ENCODE measurements at places on chromosomes 12 and 14.

DNA sequence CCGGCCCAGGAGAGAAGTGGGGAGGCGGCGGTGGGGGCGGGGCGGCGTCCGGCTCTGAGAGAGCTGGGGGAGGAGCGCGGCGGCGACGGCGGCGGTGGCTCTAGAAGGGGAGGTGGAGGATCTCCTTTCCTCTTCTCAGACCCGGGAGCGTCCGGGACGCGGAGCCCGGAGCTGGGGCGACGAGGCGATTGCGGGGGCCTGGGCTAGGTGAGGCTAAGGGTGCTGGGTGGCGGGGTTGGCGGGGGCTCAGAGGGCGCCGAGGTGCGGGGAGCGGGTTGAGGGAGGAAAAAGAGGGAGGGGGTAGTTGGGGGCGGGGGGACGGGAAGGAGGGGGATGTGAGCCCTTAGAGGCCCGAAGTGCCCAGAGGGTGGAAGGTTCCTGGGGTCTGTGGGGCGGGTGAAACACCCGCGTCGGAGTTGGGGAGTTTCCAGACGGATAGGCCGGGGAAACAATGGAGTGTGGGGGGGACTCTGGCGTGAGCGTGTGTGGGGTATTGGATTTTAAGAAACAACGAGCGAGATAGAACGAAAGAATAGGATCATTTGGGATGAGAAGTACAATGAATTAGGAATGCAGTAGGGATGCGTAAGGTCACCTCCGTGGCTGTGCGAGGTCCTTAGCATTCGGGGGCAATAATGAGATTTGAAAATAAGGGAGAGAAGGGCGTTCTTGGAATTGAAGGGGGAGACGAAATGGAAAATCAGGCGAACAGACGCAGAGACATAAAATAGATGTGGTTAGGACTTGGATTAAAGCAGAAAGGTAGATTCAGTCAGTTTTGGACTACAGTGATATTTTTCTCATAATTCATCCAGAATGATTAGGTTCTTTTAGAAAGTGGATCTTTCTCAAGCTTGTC, at the start of gene SPATS2:
TSS of gene SPATS2 (plus strand) at position 82 of the 859 bp plus-strand sequence. CDS start 93,551 bp downstream, outside the sequence.
- no peak for DNase-seq

- no peak for DNase-seq
Observed at GRCh38 chr12:97520106-97520505, 57.5 kb downstream of the RMST start.

DNA sequence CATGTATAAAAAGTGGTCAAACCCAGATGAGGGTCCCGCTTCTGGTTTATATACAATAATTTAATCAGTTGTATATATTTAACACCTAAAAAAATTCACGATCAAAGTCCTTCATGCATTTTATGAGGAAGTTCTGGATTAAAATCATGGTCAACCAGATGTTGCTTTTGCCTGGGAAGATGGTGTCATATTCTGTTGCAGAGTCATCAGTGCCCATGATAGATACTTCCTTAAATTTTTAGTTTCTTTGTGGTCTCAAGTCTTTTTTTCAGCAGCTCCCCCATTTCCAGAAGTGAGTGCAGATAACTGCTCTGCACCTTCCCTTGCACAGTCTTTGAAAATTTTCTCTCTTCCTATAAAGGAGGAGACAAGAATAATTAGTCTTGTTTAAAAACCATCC, 16.1 kb downstream of the ERP29 start:
- no peak for DNase-seq

- DNase-seq: no peak
Observed at GRCh38 chr12:121656122-121656521, 13.3 kb downstream of the MORN3 start.

- no peak for DNase-seq
Observed at GRCh38 chr12:66905201-66905600, 226.3 kb upstream of the GRIP1 start.

GRCh38 chr14:60485057-60485597, 736 bp downstream of the C14orf39 start:
- no peak for DNase-seq

DNA sequence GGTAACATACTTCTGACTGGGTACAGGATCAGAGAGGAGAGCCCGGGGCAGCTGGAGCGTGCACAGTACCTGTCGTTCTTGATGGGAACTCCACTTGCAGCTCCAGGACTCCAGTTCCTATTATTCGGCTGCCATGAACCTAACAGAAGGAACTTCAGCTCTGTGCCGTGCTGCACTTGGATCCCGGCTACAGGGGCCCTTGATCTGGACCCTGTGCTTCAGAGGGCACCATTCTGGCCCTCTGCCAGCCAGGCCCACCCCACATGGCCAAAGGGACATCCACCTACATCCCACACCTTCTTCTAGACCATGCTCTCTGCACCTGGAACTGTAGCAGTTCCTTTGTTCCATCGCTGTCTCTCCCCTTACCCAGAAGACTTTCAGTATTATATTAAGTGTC, 58.2 kb downstream of the PAX9 start:
- no peak for DNase-seq

DNA sequence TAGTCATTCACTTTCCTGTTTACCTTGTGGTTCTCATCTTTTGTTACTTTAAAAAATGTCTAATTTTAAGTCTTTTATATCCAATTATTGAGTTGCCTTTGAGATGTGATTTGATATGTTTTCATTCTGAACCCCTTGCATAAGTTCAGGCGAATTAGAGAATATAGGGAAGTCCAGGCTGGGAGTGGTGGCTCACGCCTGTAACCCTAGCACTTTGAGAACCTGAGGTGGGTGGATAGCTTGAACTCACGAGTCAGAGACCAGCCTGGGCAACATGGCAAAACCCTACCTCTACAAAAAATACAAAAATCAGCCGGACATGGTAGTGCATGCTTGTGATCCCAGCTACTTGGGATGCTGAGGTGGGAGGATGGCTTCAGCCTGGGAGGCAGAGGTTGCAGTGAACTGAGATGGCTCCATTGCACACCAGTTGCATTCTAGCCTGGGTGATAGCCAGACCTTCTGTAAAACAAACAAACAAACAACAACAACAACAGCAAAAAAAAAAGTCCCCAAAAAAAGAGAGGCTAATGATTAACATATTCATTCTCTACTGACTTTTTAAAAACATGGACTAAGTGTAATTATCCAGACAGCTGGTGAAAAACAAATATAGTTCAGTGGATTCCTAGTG, 451.1 kb upstream of the RGS6 start:
- DNase-seq: no peak

DNA sequence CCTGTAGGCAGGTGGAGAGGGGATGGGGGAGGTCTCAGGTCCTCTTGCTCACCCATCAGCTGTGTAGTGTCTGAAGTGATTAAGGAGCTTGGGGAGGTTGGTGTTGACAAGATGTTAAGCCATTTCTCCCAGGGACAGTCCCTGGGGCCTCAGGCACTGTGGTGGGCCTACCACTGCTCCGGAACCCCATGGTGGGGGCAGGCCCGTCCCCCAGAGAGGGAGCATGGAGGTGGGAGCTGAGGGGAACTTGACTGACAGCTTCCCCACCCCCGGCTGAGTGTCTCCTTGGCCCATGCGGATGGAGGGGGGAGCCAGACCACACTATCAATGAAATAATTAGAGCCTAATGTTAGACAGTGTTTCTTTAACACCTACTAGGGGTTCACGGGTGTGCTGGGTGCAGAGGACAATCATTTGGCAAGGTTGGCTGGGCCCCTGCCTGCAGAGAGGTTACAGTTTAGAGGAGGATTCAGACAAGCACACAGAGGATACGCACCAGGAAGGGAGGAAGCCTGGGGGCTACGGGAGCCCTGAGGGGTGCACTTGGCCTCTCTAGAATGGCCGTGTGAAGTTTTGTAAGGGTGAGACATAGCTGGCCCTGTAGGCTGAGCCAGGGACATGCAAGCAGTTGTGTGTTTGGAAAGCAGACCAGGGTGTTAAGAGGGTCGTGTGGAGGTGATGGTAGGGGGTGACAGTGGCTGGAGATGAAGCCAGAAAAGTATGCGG, 19.3 kb upstream of the KRT80 start:
- no peak for DNase-seq

GRCh38 chr12:5220099-5220498, 176.4 kb downstream of the KCNA5 start:
- no peak for DNase-seq

DNA sequence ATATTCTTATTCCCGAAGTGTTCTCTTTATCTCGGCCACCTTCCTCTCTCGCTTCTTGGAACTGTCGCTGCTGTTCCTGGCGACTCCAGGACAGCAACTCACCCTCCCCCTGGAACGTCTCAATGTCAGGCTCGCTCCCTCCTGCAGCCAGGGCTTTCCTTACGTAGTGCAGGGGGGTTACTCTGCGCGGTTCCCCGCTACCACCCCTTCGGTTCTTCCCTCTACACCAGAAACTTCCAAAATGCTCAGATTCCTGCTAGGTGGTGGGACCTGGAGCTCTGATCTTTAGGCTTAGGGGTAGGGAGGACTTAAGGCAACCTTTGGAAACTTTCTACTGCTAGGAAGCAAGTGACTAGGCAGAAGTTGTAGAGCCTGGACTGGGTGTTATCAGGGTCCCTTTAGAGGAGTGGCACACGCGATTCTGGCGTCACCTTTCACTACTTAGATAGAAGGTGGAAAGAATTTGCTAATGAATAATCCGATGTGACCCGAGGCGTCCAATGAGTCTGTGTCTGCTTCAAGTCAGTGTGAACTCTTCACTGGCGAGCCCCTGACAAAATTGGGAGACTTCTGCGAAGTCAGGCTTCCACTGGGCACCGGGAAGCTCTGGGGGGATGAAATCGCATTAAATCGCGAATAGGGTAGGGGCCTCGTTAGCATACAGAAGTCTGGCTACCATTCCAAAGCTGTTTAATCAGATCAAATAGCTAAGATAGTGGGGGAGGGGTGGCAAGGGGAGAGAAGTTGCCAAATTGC, 900 bp upstream of the DPF3 start:
- no peak for DNase-seq

DNA sequence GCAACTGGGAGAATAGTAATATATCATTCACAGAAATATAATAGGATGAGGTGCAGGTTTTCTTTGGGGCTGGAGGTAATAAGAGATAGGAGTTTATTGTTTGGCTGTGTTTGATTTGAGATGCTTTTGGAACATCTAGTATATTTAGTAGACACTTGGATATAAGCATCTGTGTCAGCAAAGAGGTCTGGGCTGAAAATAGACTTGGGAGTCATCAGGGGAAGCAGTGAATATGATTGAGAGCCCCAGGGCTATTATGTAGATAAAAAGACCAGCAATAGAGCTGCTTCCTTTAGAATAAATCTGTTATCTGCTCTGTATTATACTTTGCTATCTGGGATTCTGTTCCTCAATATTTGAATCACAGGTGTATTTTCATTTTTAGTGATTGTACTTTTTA, 36.6 kb downstream of the SPATA7 start:
- no peak for DNase-seq

GRCh38 chr12:71703206-71703605, 17.3 kb downstream of the TMEM19 start:
- DNase-seq: no peak
